ENCODE measurements at places on chromosomes 7 and 10.

DNA sequence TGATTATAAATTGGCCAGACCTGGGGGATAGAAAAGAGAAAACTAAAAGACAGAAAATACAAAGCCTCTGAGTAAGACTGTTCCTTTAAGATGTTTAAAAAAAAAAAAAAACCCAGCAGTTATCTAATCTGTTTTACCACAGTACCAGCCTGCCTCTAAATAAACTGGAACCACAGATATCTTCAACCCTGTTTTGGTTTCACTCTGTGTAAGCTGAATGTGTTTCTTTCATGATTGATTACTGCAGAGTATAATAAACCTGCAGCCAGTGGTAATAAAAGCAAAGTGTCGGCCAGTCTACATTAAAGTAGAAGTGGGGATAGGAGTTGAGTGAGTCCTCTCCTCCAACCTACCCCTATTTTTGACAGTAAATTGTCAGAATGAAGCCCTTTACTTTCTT, 40.6 kb downstream of the MGAM2 start:
- no peak for DNase-seq

GRCh38 chr7:104366390-104366789, 38.0 kb downstream of the LHFPL3 start:
- DNase-seq, result no peak

GRCh38 chr7:132709971-132710567, 133.8 kb upstream of the PLXNA4 start:
- DNase-seq, result peak; percentile 39

- DNase-seq, result peak; percentile 57
These were observed 56.1 kb upstream of the SH2B2 start for GRCh38 chr7:102230593-102230992.

- no peak for DNase-seq
These were observed 16.6 kb downstream of the ESYT2 start for GRCh38 chr7:158812684-158813083.

DNA sequence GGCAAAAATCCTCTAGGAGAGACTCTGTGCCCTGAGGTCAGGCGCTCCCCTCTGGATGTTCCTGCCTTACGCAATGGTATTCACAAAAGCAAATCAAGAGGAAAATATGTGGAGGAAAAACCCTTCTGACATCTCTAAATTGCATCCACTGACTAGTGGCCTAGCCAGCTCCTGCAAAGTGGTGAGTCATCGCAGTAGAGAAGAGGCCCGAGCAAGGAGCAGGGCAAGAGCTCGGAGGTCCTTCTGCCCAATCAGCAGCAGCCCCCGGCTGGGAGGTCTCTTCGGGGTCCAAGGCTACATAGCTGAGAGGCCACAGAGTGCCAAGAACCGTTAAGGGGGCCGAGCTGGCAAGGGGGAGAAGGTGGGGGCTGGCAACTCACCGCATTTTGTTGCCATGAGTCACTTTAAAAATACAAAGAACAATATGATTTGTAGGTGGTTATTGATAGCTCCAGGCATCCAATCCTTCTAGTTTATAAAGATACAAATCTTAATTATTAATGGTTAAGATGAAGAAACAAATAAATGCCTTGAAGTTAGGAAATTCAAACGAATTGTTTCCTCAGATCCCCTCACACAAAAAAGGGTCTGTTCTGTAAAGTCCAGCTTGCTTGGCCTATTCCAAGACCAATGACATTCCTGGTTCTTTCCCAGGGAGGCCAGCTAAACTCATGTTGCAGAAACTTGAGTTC, 161.6 kb downstream of the PKD1L1 start:
- DNase-seq, result peak; percentile 100

DNA sequence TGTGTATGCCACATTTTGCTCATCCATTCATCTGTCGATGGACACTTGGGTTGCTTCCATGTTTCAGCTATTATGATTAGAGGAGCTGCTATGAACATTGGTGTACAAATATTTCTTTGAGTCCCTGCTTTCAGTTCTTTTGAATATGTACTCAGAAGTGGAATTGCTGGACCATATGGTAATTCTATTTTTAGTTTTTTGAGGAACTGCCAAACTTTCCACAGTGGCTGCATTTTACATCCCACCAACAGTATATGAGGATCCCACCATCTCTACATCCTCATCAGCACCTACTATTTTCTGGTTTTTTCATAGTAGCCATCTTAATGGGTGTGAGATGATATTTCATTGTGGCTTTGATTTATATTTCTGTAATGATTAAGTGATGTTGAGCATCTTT, 44.7 kb upstream of the ZMIZ2 start:
- DNase-seq, result no peak

Data from fibroblast of skin of right quadriceps (primary cell).